ENCODE measurements at places on chromosomes 2 and 18.
A peak's percentile ranks its signal among the peaks of the same experiment; 100 is the strongest.

DNA sequence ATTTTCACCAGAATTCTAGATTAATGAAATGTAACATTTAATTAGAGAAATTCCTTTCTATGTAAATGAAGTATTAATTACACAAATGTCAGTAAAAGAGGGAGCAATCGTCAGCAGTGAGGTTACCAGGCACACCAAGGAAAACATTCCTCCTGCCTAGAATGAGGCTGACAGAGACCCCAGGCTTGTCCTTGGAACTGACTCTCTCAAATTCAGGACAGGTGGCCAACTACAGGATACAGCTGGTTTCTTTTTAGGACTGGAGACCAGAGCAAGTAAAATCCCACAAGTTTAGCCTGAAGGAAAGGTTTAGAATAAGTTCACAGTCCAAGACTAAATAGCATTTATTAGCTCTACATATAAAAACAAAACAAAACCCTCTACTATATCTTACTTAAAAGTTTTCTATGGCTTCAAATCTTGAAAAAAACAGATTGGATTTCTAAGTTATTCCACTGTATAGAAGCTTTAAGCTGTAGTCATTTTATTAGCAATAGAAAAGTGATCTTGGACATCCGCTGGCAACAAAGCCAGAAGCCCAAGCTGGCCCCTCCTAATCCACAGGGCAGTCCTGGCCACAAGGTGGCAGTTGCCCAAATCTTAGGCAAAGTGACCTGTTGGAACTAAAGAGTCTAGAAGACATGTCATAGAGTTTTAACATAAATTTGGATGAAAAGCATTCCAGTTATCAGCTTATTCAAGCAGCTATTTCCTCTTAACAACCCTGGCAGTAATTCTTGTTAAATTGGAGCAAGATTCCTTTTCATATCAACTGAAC lies 81.0 kb downstream of the SP3 start:
- peak; percentile 59 for DNase-seq

DNA sequence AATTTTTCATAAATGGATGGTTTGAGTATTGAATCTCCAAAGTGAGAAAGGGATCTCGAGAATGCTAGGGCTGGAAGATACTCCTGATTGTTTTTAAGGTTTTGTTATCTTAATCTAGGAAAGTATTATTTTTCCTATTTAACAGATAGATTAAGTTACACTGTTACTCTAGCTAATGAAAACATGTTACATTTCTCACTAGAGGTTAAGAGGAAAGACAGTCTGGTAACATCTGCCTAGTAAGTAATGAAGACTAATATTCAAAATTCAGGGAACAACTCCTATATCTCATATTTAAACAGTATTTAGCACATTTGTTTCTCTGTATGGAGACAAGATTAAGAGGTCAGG lies 2.0 kb downstream of the GALNT3 start:
- DNase-seq: no peak

DNA sequence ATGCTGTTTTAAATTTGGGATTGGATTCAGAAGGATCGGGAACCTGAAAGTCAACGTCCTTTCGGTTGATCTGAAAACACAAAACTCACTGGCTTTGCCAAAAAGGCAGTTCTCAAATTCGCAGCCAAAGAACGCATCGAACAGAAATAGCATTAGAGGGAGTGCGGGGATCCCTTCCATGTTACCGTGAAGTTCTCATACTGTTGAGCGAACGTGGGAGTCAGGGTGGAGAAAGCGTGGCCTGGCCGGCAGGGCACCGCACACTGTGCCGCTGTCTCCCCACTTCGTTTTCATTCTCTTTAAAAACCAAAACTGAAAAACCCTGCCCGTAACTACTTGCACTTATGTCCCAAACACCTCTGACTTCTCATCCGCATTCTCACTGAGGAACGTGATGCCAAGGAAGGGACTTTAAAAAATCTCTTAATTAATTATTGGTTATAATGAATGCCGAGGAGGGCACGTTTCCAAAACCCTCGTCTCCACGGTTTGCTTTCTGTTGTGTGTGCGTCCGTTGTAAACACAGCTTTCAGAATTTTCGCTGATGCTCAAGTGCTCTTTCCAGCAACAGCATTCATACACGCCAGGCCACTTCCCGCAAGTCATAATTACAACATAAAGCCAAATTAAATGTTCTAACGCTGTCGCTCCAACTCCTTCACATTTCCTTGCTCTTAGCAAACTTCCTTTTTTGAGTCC lies 60.9 kb upstream of the TWIST2 start:
- no peak for DNase-seq

DNA sequence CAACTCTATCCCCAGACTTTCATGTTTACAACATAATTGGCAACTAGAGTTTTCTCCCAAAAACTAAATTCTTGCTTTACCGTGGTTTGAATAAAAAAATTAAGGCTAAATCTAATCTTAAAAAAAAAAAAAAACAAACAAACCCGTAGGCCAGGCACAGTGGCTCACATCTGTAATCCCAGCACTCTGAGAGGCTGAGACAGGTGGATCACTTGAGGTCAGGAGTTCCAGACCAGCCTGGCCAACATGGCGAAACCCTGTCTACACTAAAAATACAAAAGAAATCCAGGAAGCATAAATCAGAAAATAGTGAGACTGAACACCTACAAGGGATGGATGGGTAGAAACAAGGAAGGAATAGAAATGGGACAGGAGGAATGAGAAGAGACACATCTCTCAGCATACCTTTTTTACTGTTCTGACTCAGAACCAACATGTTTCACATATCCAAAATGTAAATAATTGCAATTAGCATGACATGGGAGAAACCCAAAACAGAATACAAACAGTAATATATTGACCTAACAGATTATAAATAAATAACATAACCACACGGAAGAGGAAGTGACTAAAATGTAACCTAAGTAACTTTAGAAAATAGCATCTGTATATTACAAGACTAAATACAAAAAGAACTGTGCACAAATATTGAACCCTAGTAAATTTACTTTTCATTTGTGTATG lies 17.5 kb downstream of the MGAT4A start:
- no peak for DNase-seq

- no peak for DNase-seq
These were observed 34.8 kb upstream of the RFX8 start for GRCh38 chr2:101509499-101510284.

GRCh38 chr2:233422649-233423551 lies 68.6 kb downstream of the DGKD start:
- DNase-seq: no peak

DNA sequence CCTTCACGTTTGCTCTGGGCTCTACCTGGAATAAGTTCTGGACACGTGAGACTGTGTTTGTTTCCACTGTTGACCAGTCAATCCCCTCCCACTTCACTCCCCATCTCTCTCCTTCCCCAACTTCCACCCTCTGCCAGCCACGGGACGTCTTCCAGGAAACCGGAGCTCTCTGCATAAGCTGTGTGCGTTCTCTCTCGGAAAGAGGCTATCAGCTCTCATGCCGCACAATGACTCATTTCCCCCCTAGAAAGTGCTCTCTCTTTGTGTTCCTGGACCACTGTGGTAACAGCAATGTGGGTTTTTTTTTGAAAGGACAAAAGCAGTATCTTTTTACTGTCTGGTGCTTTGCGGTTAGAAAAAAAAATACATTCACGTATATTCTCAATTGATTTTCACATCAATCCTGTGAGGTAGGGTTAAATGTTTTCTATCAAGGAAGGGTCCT lies 10.2 kb downstream of the PROKR1 start:
- DNase-seq: peak; percentile 53

DNA sequence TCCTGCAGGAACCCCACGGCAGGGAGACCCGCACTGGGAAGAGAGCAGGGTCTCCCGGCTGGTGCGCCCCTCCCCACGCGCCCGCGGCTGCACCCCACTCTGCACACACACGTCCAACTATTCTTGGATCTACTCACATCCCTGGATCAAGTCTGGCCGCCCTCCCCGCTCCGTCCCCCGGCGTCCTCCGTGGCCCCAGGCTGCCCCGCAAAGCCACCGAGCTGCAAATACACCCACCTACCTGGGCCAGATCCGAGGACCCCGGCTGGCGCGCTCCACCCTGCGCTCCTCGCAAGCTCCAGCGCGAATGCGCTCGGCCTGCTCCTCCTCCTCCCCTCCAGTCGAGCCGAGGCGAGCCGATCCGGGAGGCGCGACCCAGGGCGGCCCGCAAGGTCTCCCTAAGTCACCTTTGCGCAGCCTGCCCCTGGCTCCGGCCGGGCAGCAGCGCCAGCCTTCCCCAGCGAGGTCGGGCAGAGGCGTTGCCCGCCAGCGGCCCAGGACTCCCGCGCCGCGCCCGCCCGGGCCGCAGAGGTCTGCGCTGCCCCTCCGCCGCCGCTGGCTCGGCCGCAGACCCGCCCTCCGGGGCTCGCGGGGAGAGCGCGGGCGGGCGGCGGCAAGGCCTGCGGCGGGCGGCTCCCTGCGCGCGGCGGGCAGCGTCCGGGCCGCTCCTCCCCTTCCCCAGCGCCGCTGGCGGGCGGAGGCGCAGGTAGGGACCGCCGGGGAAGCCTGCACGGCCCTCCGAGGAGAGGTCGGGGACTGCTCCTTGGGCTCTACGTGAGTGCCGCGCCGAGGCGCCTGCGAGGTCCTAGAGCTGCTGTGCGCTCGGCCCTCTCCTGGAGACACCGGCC lies 126.0 kb downstream of the OSBPL1A start:
- DNase-seq: peak; percentile 87

DNA sequence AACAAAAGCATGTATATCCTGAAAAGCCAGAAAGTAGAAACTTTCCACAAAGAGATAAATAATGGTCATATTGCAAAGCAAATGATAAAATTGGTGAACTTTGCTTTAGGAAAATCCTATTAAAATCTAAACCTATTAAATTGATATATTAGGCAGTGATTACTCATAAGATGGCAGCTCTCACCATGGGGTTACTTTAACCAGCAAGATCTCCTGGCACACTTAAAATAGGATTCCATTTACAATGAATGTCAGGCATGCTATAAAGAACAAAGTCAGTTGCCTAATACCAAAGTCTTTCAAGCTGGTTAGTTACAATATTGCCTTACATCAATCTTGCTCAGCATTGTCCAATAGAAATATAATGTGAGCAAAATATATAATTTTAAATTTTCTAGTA lies 816.2 kb downstream of the BCL11A start:
- no peak for DNase-seq
